ENCODE measurements at places on chromosomes 11 and 22.

GRCh38 chr11:88179141-88179540 lies 3.9 kb upstream of the RAB38 start:
- peak; percentile 17 for DNase-seq

GRCh38 chr22:22341736-22342135 lies 97.2 kb downstream of the VPREB1 start:
- DNase-seq: no peak

DNA sequence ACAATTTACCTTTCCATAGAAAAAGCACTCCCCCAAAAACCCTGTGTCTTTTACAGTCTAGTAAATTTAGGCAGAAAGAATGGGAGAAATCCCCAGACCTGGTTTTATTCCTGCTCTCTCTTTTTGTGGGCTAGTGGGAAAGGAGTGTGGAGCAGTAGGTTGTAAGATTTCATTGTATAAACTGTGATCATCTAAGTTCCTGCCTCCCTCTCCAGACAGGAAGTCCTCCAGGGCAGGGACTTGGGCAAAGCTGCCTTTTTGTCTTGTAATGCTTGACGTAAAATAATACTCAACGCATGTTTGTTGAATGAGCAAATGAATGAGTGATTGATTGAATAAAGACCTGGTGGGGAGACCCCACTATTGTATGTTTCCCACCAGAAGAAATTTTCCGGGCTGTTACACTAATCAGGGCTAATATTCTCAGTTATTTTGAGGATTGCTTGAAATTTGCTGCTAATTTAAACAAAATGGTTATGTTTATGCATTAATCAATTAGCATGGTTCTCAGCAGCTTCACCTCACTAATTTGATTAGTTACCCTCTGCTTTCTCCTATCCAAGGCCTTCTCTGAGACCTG lies 36.3 kb downstream of the CSNK2A3 start:
- no peak for DNase-seq

GRCh38 chr11:132959693-132960092 lies 572.6 kb downstream of the OPCML start:
- no peak for DNase-seq

GRCh38 chr11:69245491-69246345 lies 48.2 kb upstream of the MYEOV start:
- DNase-seq: no peak

GRCh38 chr22:32265882-32266767 lies 11.0 kb upstream of the SLC5A4 start:
- peak; percentile 84 for DNase-seq

DNA sequence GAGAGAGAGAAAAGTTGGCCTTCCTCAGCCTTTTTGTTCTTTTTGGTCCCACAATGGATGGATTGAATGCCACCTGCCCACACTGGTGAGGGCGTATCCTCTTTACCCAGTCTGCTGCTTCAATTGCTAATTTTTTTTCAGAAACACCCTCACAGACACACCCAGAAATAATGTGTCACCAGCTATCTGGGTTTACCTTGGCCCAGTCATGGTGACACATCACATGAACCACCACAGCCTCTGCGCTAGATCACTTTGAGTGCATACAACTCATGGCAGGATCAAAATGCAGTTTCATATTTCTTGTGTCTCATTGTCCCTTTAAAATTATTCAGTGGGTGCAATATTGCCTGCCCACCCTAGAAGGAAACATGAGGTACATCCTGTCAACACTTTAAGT lies 63.3 kb downstream of the ADAMTS15 start:
- DNase-seq: no peak

DNA sequence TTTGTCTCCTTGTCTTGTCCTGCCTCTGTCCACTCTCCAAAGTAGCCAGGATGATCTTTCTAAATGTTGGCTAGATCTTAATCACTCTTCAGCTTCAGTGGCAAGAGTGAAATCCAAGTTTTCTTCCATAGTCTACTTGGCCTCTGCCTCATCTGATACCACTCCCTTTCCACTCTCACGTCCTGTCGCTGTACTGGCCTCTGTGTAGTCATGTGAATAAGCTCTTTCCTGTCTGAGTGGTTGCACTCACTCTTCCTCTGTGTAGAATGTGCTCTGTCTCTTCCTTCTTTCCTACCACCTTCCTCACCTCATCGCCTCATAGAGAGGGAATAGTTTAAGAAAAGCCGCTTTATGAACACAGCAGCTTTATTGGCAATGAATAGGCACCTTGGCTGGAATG lies 86.5 kb downstream of the WNT11 start:
- DNase-seq: no peak

DNA sequence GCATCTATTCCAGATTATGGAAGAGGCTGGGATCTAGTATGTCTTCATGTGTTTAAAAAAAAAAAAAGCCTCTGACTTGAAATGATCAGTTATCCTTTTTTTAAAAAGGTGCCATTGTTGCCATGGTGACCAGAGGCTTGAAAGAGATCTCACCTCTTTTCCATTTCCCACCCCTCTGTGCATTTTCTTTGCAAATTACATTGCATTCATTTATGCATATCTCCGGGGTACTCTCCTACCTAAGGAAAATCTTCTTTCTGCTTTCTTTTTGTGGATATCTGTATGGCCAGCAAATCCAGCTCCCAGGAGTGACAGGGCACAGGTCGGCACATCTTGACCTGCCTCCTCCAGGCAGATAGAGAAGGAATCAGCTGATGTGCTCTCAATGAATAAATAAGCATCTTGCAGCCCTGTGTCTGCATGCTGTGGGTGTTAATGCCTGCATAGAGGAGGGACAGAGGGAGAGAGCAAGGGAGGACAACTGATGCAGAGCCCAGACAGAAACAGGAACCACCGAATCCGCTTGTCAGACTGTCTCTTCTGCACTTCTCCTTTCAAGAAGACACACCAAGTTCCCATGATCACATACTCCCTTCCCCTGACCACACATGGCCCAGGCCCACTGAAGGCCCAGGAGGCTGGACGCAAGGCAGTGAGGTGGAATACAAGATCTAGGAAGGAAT lies 50.9 kb downstream of the CWC15 start:
- no peak for DNase-seq

- DNase-seq: peak; percentile 59
Measured at GRCh38 chr11:10450462-10451425, 4.3 kb upstream of the AMPD3 start.

GRCh38 chr11:2538951-2539350 lies 94.1 kb downstream of the KCNQ1 start:
- no peak for DNase-seq

- no peak for DNase-seq
Measured at GRCh38 chr11:73271936-73272679, at the start of gene P2RY6. Gene P2RY6, plus strand, starts transcription at chr11:73272338. Its CDS starts 24,181 bp downstream, at chr11:73296519.

- no peak for DNase-seq
Measured at GRCh38 chr11:44876194-44876723, 74.4 kb downstream of the TP53I11 start.

DNA sequence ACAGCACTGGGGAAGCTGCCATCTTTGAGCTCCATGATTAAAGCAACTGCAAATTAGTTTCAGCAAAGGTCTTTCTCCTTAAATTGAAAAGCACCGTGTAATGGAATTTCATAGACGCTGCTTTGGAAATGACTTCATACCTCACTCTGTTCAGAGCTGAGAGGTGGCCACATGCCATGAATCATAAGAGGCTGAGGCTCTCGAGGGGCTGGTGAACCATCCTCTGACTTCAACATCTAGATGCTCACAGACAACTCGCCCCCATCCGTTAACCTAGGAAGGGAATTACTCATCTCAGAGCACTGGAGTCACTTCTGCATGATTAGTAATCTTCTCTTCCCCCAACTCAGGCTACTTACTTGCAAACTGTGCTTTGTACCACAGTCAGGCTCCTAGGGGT lies 122.3 kb downstream of the RCN1 start:
- peak; percentile 13 for DNase-seq

- no peak for DNase-seq
Measured at GRCh38 chr11:62393061-62393611, 25.7 kb upstream of the SCGB1A1 start.

DNA sequence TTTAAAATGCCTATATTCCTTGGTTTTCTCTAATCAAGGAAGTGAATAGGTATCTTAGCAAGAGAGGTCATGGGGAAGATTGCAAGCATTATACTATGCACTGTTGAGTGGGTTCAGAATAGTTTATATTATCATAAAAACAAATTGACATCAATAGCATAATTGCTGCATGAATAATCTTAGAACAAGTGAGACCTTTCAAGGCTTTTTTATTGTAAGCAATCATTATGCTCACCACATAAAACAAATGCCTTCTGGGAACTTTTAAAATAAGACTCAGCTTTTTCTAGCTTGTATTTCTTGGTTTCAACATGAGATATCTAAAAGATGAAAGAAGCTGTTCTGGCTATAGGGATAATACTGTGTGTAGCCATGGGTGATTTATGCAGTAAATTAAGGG lies 135.6 kb upstream of the ZC3H12C start:
- DNase-seq: no peak

- DNase-seq: no peak
Measured at GRCh38 chr22:46148336-46148735, 2.0 kb upstream of the PPARA start.

DNA sequence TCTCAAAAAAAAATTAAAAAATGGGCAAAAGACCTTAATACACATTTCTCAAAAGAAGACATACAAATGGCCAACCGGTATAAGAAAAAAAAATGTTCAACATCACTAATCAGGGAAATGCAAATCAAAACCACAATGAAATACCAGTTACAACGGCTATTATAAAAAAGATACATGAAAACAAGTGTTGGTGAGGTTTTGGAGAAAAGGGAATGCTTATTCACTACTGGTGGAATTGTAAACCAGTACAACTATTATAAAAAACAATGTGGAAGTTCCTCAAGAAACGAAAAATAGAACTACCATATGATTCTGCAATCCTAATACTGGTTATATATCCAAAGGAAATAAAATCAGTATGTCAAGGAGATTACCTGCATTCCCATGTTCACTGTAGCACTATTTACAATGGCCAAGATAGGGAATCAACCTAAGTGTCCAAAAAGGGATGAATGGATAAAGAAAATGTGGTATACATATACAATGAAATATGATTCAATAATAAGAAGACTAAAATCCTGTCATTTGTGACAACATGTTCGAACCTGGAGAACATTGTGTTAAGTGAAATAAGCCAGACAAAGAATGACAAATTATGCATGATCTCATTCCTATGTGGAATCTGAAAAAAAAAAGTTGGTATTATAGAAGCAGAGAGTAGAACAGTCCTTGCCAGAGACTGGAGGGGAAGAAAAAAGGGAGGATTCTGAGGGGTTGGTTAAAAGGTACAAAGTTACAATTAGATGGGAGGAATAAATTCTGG lies 256.9 kb upstream of the PITPNB start:
- no peak for DNase-seq

GRCh38 chr11:57214494-57214893 lies 22.6 kb downstream of the APLNR start:
- DNase-seq: no peak

DNA sequence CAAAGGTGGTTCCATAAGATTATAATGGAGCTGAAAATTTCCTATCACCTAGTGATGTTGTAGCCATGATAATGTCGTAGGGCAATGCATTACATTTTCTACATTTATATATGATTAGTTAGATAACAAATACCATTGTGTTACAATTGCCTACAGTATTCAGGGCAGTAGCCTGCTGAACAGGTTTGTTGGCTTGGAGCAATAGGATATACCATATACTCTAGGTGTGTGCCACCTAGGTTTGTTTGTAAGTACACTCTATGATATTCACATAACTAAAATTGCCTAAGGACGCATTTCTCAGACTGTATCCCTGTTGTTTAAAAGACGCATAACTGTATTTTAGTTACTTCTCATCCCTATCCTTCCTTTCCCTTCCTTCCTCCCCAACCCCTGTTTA lies 13.6 kb downstream of the PLEKHB1 start:
- DNase-seq: no peak

DNA sequence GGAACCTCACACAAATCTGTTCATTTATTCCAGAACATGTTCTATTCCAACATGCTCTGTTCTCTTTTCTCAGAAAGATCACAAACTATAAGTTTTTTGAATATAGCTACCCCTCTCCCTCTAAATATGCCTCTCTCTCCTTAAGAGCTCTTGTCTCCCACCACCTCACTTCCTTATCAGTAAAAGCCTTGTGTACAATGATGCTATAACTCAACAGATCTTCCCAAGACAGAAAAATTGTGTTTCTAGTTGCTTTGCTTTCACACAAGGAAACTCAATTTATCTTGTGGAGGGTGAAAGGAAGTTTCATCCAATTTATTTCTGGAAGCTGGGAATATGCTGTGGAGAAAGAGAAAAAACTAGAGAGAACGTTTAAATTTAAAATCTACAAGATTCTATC lies 64.4 kb downstream of the FAM76B start:
- DNase-seq: no peak

- DNase-seq: no peak
Measured at GRCh38 chr22:31440681-31441080, 41.3 kb downstream of the DRG1 start.

GRCh38 chr22:20241579-20242392 lies 26.3 kb downstream of the RTN4R start:
- no peak for DNase-seq

DNA sequence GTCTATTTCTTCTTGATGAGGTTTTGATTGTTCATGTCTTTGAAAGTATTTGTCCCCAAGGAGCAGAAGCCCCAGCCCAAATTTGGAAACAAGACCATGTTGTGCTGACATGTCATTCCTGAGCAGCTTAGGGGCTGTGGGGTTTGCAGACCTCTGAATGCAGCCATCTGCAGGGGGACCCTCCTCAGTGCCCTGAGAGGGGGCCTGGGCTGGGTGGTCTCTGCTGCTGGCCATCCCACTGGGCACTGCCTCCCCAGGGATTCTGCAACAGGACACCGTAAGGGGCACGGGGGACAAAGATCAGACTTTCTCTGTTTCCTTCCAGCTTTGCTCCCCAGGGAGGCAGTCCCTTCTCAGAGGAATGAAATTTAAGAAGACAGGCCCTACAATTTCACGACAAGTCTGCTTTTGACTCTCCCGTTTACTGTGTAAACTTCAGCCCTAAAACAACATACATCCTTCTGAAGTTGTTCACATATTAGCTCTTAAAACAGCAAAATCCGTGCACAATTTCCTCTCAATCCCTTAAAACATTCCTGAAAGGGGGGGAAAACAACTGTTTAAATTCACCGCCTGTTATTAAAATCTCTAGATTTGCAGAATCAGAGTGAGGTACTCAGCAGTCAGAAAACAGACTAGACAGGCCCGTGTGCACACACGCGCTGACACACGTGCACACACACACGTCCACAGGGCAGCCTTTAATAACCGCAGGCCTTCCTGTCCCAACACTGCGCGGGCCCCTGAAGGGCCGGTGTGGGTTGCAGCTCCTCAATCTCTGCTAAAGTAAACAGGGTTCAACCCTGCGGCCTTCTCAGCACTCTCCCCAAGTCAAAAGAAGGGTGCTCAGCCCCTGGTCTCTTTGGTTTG lies 109.8 kb downstream of the KCNQ1 start:
- no peak for DNase-seq

Measured in stimulated activated CD4-positive, alpha-beta T cell treated with anti-CD3 and anti-CD28 coated beads, Interleukin-4, amount 100 ng/mL, for 24 hours (primary cell).